ENCODE measurements at places on chromosomes 1 and 21. TPM values are rescaled to one million over a fixed set of nuclear protein-coding genes. Genes with fewer than 3 reads are reported as not detected.

DNA sequence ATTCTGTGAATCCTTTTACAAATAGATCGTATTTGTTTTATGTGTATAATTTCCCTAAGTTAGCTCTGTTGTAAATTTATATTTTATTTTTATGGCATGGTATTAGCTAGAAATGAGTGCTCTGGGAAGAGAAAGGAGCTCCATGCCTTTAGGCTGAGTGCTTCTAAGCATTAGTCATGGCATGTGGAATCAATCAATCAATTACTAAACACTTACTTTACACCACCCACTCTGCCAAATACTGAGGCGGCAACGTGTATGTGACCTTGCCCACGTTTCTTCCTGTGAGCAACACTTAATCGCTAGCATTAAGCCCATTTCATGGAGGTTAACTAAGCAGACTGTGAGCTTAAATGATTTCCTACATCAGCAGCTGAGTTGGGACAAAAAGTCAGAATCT, 7.2 kb upstream of the BECN2 start:
- no peaks in the 10 kb centered on the region for H3K36me3 ChIP-seq
- no peak for DNase-seq
- H3K4me3 ChIP-seq, result no peak overlapping the region
- H3K4me1 ChIP-seq, result no peaks in the 10 kb centered on the region
- H3K27me3 ChIP-seq, result no peaks in the 10 kb centered on the region

GRCh38 chr1:226650236-226650841, 88.7 kb downstream of the ITPKB start:
- no peak overlapping the region for H3K27ac ChIP-seq
- H3K36me3 ChIP-seq, result peaks cover 12% of the 10 kb centered on the region
- H3K4me3 ChIP-seq, result no peak overlapping the region
- no peaks in the 10 kb centered on the region for H3K27me3 ChIP-seq
- H3K4me1 ChIP-seq, result peaks cover 28% of the 10 kb centered on the region

DNA sequence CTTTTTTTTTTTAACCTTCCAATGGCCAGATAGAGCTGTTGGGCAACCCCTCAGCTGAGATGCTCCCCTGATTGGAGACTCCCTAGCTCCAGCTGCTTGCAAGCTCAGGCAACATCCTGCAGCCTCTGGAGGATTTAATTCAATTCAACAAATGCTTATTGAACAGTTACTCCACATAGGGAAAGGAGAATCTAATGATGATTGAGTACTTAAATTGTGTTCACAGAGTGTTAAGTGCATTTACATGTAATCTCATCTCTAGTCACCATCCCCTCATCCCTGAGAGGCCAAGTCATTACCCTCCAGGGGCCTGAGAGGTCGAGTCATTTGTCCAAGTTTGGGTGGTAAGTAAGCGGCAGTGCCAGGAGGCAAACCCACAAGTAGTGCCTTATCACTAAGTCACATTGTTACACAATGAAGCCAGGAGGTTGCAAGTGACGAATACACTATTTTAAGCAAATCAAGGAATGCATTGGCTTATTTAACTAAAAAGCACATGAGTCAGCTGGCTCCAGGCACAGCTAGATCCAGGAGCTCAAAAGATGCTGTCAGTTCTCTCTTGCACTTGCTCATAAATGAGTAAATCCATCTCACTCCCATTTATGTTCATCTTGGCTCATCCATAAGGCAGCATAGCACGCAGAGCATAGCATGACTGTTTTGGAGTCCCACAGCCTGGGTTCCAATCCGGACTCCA, 64.3 kb downstream of the OPTC start:
- DNase-seq, result peak; percentile 8
- H3K27me3 ChIP-seq, result no peaks in the 10 kb centered on the region
- H3K36me3 ChIP-seq, result no peaks in the 10 kb centered on the region
- no peak overlapping the region for H3K27ac ChIP-seq
- H3K4me1 ChIP-seq, result peaks cover 15% of the 10 kb centered on the region
- H3K4me3 ChIP-seq, result no peak overlapping the region

DNA sequence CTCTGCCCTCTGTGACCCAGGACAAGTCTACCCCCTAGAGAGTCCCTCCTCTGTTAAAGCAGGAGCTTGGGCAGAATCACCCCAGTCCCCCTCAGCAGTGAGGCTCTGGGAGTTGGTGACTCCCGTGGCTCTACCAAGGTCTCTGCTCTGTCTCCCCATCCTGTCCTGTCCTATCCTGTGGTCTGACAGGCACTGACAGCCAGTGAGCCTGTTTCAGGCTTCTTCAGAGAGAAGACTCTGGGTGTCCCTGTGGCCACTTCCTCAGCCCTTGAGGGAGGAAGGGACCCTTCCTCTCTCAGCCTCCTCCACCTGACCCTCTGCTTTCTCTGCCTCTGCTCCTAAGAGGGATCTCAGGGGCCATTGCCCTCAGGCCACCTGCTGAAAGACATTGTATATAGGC, 148.7 kb downstream of the FCRL5 start:
- no peaks in the 10 kb centered on the region for H3K36me3 ChIP-seq
- H3K4me1 ChIP-seq, result no peaks in the 10 kb centered on the region
- H3K27ac ChIP-seq, result no peak overlapping the region
- no peaks in the 10 kb centered on the region for H3K27me3 ChIP-seq
- DNase-seq, result no peak
- no peak overlapping the region for H3K4me3 ChIP-seq

DNA sequence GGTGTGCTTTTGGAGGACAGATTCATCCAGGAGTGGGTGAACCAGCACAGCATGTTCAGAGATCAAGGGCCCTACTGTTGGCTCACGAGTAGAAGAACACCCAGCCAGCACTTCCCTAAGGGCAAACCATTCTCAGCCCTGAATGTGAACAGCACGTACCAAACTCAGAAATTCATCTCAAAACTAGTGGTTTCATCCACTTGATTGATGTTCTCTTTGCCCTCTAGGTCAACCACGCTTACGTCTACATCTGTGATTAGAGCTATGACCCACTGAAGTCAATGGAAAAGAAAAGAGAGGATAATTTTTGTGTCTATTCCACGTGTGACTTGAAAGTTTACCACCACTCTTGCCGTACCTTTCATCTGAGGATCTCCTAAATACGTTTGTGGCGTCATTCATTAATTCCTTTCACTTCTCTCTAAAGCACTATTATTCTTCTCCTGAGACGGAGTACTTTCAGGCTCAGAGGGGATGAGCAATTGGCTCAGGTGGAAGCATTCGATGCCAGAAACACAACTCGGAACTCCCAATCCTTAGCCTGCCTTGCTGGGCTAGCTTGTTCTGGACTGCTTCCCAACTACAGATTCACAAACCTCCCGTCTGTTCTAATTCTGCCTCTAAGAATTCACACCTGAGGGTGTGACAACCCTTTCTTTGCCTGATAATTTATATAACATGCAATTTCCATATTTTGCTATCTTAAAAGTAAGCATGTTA, 57.3 kb upstream of the HIVEP3 start:
- no peak for DNase-seq
- no peak overlapping the region for H3K27ac ChIP-seq
- no peaks in the 10 kb centered on the region for H3K36me3 ChIP-seq
- no peaks in the 10 kb centered on the region for H3K27me3 ChIP-seq

DNA sequence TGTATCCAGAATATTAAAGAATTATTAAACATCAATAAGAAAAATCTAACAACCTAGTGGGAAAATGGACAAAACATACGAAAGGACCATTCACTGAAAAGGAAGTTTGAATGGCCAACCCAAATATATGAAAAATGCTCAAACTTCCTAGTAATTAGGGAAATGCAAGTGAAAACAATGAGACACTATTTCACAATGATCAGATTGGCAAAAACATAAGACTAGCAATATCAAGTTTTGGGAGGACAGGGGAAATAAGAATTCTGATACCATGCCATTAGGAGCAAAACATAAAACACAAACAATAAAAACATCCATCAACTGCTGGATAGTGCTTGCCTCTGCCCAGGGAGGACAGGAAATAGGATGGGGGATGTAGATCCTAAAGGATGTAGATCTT, 14.3 kb downstream of the XCL2 start:
- no peaks in the 10 kb centered on the region for H3K27me3 ChIP-seq
- H3K4me1 ChIP-seq, result no peaks in the 10 kb centered on the region

- no peak for DNase-seq
- H3K27me3 ChIP-seq, result no peaks in the 10 kb centered on the region
- H3K36me3 ChIP-seq, result no peaks in the 10 kb centered on the region
- no peak overlapping the region for H3K27ac ChIP-seq
Observed at GRCh38 chr1:224098007-224098406, 15.9 kb upstream of the FBXO28 start.

DNA sequence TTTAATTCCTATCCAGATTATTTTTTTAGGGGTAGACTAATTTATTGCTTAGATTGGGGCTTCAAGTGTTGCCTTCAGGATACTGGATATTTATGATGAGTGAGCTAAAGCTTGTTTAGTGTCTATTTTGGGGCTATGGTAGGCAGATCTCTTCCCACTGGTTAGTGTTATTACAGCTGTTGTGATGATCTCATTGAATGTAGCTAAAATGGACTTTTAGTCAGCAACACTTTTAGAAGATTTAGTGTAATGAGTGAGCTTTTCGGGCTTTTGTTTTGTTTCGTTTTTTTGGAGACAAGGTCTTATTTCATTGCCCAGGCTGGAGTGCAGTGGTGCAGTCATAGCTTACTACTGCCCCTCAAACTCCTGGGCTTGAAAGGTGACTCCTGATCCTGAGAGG, 14.2 kb downstream of the THRAP3 start:
- H3K36me3 ChIP-seq, result peaks cover 3% of the 10 kb centered on the region
- no peak overlapping the region for H3K4me3 ChIP-seq
- H3K4me1 ChIP-seq, result peaks cover 27% of the 10 kb centered on the region

- peak; percentile 66 for DNase-seq
- no peak overlapping the region for H3K4me3 ChIP-seq
- H3K36me3 ChIP-seq, result no peaks in the 10 kb centered on the region
- H3K27me3 ChIP-seq, result no peaks in the 10 kb centered on the region
Observed at GRCh38 chr1:26003756-26004155, 5.9 kb upstream of the PAFAH2 start.

- peak overlapping the region; percentile 94 for H3K4me3 ChIP-seq
- peak; percentile 53 for DNase-seq
- no peaks in the 10 kb centered on the region for H3K27me3 ChIP-seq
Observed at GRCh38 chr21:32726839-32727686, 750 bp downstream of the SYNJ1 start.

- no peaks in the 10 kb centered on the region for H3K36me3 ChIP-seq
- no peak for DNase-seq
Observed at GRCh38 chr21:34061983-34062382, 11.4 kb upstream of the MRPS6 start.

DNA sequence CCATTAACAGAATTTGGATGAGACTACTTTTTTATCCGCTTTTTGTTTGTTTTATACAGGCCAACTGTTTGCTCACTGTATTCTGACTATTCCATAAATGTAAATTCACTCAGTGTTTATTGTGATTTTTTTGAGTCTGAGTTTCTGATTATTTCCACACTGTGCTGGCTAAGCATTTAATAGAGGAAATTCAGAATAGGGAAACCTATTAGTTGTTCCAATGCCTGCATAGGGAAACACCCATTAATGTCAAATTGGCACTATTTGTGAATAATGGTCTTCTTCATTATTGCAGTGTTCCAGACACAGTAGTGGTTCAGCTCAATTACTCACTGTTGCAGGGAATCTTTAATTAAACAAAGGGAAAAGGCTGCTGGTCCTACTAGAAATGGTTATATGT, 174.7 kb upstream of the SGIP1 start:
- no peak for DNase-seq
- peaks cover 21% of the 10 kb centered on the region for H3K4me1 ChIP-seq
- H3K4me3 ChIP-seq, result no peak overlapping the region
- H3K36me3 ChIP-seq, result peaks cover 12% of the 10 kb centered on the region
- H3K27me3 ChIP-seq, result no peaks in the 10 kb centered on the region
- no peak overlapping the region for H3K27ac ChIP-seq

DNA sequence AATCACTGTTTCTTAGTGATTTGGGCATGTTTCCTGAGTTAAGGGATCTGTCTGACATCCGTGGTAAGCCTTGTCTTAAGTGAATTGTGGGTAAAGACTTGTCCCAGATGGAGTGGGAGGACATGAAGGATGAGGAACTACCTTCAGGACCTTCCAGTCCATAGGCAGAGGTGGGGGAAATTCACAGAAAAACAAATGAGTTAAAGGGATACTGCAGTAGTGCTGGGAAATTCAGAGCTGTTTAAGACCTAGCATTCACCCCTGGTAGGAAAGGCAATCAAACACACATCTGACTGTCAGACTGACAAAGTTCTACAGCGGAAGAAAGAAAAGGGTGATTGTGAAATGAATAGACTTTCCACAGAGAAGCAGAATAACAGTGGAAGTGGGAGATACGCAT, 3.0 kb downstream of the GNAT2 start:
- no peaks in the 10 kb centered on the region for H3K36me3 ChIP-seq
- H3K27ac ChIP-seq, result no peak overlapping the region
- no peak for DNase-seq
- no peaks in the 10 kb centered on the region for H3K27me3 ChIP-seq
- H3K4me1 ChIP-seq, result peaks cover 12% of the 10 kb centered on the region
- no peak overlapping the region for H3K4me3 ChIP-seq

DNA sequence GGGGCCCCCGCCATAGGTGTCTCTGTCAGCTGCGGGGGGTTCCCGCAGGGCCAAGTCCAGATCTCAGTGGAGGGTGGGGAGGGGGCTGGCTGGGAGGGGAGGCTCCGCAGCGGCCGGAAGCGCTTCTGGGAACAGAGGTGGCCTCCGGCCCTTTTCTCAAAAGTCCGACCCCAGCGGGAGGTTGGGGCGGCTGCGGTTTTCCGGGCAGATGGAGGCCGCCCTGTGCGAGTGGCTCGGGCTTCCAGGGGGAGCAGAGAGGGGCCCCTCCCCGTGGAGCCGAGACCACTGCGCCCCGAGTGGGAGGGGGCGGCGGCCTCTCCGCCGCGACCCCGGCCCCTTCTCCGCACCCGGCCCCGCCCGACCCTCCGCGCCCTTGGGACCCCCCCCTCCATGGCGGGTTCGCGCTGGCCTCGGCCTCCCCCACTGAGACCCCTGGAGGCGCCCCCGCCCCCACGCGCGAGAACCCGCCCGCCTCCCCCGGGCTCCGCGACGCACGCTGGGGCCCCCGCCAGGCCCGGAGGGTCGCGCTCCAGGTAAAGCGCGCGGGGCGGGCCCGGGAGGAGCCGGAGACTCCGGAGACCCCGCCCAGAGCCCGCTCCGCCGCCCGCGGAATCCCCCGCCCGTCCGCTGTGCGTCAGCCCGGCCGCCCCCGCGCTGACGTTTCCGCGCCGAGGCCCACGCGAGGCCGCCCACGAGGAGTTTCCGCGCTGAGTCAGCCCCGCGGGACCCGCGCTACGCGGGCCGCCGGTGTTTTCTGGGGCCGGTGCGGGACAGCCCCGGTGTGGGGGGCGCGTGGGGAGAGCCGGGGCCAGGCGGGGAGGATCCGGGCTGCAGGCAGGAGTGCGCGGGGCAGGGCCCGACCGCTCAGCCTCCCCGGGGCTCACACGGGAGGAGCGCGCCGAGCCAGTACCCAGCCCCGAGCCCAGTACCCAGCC, 5.2 kb downstream of the TNFRSF18 start:
- H3K4me3 ChIP-seq, result no peak overlapping the region
- no peak overlapping the region for H3K27ac ChIP-seq
- peak; percentile 22 for DNase-seq
- peaks cover 14% of the 10 kb centered on the region for H3K4me1 ChIP-seq

The HORMAD1 gene
- not detected for total RNA-seq

The CD52 gene
- not detected for total RNA-seq

The PTGFR gene
- total RNA-seq, result 1.9 TPM

The FMOD gene
- total RNA-seq, result 110 TPM

The OR2L2 gene
- 0.34 TPM for total RNA-seq
